Stimulated activated CD4-positive, alpha-beta T cell treated with anti-CD3 and anti-CD28 coated beads, Interleukin-4, amount 100 ng/mL, for 48 hours (primary cell): ENCODE measurements at places on chromosomes 4 and X.

GRCh38 chr4:75345423-75345822 is 168.8 kb downstream of the RCHY1 start:
- no peak for DNase-seq

DNA sequence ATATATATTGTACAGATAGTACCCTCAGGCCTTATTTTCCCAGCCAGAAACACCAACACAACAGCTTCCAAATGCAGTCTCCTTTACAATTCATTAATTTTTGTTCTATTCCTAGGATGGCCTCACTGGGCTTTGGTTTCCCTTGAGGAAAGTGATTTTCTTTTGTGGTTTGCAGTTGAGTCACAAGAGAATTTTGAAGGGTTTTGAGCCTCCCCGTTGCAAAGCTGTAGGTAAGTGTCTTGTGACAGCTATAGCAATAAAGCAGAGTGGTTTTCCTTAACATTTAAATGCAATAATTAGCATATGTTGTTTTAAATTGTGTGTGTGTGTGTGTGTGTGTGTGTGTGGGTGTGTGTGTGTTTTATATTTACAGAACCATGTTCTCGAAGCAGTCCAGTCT is 54.1 kb upstream of the WDR17 start:
- DNase-seq: no peak

GRCh38 chrX:112527903-112528302 is 151.8 kb downstream of the LHFPL1 start:
- DNase-seq: no peak

- no peak for DNase-seq
Measured at GRCh38 chr4:88112856-88113255, 45.6 kb downstream of the ABCG2 start.

DNA sequence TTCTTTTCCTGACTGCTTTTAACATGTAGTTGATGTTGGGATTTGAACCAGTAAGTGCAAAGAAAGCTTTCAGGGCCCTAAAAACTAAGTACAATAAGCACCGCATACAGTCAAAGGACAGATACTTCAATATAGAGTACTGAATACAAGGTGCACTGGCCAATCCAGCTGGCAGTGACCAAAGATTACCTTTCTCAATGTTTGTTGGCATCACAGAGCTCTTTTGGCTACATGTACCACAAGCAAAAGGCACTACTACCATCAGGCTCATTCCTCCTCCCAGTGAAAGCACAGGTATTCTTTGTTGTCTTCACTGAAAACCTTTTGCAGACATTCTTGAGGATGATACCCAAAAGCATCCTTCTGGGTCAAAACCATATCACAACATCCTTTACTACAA is 65.2 kb upstream of the ZCCHC13 start:
- DNase-seq: no peak

- DNase-seq: no peak
Measured at GRCh38 chrX:150198776-150199175, 164.3 kb upstream of the MAMLD1 start.

- DNase-seq: no peak
Measured at GRCh38 chrX:44058339-44058738, 85.1 kb upstream of the NDP start.

GRCh38 chr4:147808447-147808846 is 76.6 kb downstream of the ARHGAP10 start:
- no peak for DNase-seq

GRCh38 chrX:134572816-134573682 is 85.2 kb downstream of the PLAC1 start:
- DNase-seq: no peak

DNA sequence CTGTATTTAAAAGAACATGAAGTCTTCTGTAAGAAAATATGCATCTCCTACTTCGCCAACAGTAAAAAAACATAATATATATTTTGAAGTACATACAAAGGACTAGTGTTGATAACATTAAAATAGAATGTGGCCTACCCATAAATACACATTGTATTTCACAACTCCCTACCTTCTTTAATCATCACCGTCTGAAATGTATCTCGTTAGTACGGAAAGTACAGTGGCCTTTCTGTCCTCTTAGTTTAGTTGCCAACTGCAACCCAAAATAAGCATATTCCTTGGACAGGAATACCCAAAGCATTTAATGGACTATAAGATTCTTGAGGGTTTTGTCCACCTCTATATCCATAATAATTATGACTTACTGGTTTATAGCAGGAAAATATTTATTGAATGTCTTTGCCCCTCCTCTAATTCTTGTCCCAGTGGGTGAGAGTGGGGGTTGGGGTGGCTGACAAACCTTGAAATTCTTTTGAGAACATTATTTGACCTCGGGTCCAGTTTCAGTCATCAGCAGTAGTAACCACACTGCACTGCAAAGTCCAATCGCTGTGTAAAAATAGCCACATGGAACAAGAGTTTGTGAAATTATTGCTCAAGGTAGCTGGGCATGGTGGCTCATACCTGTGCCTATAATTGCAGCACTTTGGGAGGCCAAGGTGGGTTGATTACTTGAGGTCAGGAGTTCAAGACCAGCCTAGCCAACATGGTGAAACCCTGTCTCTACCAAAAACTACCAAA is 474.5 kb downstream of the KLHL13 start:
- DNase-seq: no peak

DNA sequence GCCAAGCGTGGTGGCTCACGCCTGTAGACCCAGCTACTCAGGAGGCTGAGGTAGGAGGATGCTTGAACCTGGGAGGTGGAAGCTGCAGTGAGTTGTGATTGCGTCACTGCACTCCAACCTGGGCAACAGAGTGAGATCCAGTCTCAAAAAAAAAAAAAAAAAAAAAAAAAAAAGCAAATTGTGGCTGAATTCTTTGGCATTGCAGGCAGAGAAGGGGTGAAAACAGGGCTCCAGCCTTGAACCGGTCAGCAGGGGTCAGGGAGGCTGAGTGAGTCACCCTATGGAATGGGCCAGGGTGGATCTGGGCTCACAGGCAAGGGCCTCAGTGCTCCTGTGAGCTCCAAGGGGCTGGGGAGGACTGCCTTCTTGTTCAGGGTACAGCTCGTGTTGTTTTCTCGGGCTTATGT is 13.2 kb upstream of the FAM3A start:
- DNase-seq: no peak

DNA sequence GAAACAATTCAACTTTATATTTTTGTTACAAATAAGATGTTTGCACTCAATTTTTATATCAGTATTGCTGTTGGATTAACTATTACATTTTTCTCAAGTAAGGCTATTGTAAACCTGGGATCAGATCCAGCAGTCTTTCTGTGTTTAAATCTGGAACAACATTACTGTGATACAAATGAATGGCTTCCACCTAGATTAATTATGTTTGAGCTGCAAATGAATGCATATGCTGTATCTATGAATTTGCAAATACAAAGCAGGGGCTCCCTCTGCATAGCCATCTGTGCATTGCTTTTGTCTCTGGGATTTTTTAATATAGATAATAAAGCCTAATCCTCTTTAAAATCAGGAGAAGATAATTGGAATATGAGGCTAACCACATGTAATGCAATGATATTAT is 69.8 kb upstream of the NEIL3 start:
- DNase-seq: no peak

DNA sequence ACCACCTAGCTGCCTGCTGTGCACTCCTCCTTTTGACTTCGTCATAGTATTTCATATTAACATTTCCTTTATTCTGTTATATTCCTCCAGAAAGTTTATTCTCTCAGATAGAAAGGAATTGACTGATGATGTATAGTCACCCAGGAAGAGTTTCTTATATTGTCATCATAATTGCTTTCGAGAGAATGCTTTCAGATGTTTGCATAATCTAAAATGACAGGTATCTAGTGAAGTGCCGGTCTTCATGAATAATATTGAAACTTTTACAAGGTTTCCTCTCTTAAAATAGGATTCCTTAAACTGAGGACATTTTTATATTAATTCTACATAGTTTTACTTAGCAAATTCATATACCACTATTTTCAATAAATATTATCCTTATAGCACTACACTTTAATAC is 10.1 kb downstream of the SEC24D start:
- DNase-seq: no peak

DNA sequence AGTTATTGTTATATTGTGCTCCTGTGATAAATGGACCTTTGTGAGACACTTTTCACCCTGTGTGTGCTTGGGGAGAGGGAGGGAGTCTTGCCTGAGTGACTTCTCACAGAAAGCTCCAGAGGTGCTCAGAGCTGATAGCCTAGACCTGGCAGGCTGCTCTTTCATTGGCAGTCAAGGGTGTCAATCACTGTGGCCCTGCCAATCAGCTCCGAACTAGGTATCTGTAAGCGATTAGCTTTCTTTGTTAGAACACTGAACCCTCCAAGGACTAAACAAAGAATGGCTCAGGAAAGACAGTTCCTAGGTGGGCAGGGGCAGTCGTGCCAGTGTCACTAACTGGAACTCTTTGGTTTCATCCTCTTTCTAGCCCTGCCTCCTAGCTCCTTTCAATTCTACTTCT is 2.7 kb upstream of the NALF2 start:
- DNase-seq: no peak

- no peak for DNase-seq
Measured at GRCh38 chr4:82042042-82042441, 331.7 kb downstream of the HNRNPD start.

DNA sequence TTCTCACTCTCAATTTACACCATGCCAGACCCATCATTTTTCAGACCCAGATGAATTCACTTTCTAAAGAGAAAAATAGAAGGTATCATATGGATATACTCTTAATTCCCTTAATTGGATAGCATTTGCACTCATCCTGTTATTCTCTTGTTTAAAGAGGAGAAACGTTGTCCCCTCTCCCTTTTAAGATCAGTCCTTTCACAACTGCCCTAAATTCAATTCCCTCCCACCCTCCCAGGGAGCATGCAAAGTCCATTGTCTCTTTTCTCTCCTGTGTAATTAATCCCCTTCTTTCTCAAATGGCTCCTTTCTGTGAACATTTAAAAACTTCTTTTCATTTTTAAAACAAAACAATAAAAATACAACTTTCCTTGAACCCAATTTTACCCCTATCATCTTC is 124.7 kb upstream of the TLL1 start:
- DNase-seq: no peak
